IMR-90 (cell line): ENCODE measurements at places on chromosomes 3 and 15. TPM values are rescaled to one million over a fixed set of nuclear protein-coding genes. Genes with fewer than 3 reads are reported as not detected.

HAPLN3 gene
- polyA plus RNA-seq: 28.6 and 30.8 TPM in 2 replicates

LYZL4 gene
- not detected in 2 replicates for polyA plus RNA-seq

QARS1 gene
- 296 and 354 TPM in 2 replicates for polyA plus RNA-seq

NR1I2 gene
- polyA plus RNA-seq: not detected in 2 replicates

C2CD4A gene
- not detected in 2 replicates for polyA plus RNA-seq

ZNF502 gene
- 1.5 and 2.1 TPM in 2 replicates for polyA plus RNA-seq

TTLL3 gene
- polyA plus RNA-seq: 37.4 and 43.4 TPM in 2 replicates

GOLGA8S gene
- polyA plus RNA-seq: 0.01 and 0.03 TPM in 2 replicates

PP2D1 gene
- polyA plus RNA-seq: not detected in 2 replicates
